ENCODE measurements at places on chromosomes 16 and 17.
A peak's percentile ranks its signal among the peaks of the same experiment; 100 is the strongest.

DNA sequence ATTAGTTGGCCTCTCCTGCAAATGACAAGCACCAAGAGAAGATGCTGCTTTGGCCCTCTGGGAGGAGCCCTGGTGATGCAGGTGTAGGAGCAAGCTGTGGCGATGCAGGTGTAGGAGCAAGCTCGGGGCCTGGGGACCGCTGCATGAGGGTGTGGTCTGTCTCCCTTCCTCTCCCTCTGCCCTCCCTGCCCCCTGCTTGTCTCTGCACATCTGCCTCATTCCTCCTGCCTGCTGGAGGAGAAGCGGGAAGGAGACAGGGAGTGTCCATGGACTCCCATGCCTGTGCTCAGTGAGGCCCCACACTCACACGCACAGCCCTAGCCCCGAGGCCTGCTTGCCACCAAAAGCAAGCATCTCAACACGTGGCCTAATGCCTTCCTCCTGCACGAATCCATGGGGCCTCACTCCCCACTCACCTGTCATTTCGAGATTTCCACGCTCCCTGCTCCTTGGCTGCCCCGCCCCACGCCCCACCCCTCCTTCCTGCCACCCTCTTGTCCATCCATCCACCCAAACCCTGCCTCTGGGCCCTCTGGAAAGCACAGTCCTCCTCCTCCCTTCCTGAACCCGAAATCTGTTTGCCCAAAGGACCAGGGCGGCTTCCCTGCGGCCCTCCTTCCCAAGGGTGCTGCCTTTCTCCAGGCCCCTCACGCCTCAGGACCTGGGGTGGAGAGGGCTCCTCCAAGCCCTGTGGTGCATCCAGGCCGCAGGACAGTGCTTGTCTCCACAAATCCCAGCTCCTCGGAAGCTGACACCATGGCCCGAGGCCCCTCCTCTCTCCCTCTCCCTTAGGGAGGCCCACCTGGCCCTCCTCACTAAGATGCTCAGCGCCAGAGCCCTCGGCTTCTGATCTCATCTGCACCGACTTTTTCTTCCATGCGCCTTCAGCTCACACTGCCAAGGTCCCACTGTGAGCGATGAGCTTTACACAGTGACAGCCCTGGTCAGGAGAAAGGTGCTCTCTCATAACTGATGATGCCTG lies 11.8 kb upstream of the ALDH3A1 start:
- no peak for DNase-seq

GRCh38 chr16:89828870-89829629 lies 775 bp downstream of the SPIRE2 start:
- no peak for DNase-seq

DNA sequence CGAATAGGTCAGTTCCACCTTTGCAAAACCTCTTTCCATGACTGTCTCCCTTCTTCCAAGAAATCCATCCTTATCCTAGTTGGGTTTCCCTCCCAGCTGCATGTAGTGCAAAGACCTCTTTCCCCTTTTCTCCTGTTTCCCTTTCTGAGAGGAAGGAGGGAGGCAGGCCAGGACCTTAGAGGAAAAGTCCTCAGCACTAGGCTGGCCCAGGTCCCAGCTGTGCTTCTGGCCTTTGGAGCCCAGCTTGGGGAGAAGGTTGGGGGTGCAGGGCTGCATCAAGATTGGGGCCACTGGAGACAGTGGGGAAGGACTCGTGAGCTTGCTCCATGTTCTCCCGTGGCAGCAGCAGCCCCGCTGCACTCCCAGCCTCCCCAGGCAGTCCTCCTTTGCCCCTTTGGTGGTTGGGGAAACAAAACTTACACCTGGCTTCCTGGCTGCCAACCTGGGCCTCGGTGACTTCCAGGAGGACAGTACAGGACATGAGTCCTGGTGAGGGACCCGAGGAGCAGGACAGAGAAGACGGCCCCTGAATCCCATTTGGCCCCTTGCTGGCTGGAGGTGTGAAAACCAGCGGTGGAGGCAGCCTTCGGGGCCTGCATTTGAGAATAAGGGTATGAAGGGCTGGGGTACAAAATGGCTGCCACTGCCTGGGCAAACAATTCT lies 481 bp downstream of the HEXIM2 start:
- DNase-seq: no peak

DNA sequence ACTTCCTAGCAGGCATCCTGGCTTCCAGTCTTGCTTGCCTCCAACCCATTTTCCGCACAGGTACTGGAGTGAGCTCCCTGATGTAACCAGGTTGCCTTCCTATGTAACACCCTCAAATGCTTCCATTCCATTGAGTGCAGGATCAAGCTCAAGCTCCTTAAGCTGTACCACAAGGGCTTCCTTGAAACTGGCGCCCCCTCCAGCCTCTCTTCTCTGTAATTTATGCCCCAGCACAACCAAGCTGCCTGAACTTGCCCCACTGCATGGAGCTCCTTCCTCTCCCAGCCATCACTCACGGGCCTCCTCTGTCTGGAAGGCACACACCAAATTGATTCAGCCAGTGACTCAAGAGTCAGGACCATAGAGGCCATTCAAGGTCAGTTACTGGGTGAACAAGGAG lies 234.8 kb upstream of the RPL38 start:
- DNase-seq: no peak

- DNase-seq: peak; percentile 65
These were observed 40.5 kb downstream of the MYH3 start for GRCh38 chr17:10616502-10617119.

GRCh38 chr16:14658063-14658462 lies 25.3 kb downstream of the BFAR start:
- DNase-seq: no peak

DNA sequence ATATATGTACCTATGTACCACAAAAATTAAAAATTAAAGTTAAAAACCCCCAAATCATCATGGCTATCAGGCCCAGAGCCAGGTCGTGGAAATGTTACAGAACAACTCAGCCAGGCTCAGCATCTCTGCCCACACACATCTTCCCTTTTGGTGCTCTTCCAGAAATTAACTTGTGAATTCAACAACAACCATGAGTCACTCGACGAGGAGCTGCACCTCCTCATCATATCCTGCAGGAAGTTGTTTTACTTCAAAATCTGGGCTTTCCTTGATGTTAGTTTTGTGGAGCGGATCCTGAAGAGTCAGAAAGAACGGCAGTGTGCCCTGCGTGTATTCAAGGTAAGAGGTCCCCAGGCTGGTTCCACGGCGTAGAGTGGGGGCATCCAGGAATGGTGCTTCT lies 10.6 kb downstream of the FBXO39 start:
- DNase-seq: no peak

DNA sequence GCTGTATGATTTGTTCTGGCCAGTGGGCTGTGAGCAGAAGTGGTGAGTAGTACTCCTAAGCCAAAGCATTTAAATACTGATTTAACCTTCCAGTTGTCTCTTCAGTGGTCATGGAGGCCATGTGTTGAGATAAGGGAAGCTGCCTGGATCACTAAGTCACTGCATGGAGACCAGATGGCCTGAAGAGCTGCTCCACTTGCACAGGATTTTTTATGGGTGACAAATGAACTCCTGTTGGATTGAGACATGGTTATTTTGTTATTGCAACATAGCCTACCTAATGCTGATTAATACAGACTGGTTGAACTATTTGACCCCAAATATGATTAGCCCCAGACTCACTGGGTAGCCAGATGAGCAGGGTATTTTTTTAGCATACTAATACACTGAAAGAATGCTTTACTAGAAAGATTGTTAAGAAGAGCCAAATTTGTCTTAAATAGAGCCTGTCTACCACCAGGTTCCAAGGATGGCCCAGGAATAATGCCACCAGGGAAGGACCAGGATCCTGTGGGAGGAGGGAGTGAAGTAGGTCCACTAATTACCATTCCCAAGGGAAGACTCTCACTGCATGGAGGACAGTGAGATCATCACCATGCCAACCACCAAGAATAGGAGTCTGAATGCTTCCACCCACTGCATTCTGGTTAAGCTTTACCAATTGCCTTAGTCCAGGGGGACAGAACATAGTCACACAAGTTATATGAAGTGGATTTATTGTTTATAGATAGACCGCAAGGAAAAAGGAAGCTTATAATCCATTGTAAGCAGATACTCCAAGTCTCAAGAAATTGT lies 187.4 kb upstream of the IRX6 start:
- DNase-seq: no peak

- no peak for DNase-seq
These were observed 24.1 kb upstream of the HOXB13 start for GRCh38 chr17:48752399-48753288.

- no peak for DNase-seq
These were observed 3.2 kb downstream of the ZC3H7A start for GRCh38 chr16:11793840-11794239.

GRCh38 chr17:68375566-68375965 lies 81.7 kb downstream of the WIPI1 start:
- no peak for DNase-seq

DNA sequence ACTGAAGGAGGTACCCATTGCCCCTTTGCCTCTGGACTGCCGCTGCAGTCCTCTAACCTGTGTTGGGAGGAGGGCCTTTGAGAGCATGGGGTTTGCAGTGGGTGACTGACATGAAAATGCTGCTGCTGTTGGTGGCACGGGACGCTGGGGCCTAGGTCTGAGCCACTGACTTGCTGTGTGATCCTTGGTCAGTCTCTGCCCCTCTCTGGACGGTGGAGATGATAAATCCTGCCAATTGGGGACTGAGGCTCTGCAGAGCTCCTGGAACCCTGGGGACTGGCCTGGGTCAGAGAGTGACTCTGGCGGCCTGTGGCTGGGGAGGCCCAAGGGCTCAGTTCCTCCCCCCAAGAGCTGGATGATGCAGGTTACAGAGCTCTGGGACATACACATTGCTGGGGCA lies 6.1 kb upstream of the PYDC1 start:
- DNase-seq: no peak

DNA sequence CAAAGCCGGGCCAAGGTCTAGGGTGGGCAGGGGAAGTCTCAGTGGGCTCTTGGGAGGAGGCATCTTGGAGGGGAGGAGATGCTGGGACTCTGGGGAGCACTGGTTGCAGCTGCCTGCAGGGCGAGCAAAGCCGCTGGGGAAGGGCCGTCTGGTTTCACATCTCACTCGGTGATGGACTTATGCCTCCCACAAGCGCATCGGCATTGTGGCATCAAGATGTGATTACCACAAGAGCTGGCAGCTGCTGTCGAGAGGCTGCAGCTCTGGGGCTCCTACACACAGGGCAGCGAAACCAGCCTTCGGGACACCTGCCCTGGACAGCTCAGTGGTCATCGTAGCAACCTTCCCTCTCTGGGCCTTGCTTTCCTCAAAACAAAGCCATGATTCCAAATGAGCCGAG lies 3.1 kb upstream of the KCNJ12 start:
- no peak for DNase-seq

DNA sequence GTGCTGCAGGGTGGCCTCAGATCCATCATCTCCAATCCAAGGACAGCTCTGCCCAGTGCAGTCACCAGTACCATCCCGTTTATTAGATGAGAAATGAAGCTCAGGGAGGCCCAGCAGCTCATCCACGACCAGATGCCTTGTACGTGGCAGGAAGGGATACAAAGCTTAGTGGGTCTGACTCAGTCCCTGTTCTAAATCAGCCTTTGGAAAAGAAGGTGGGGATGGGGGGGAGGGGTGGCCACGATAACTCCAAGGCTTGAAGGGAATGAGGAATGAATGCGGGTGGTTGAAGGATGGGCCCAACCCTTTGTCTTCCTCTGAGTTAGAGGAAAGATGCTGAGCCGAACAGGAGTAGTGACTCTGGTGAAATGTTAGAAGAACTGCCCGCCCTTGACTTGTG lies 25.8 kb downstream of the LLGL2 start:
- DNase-seq: no peak

GRCh38 chr17:77374170-77374936 lies 233.6 kb downstream of the SEC14L1 start:
- DNase-seq: peak; percentile 56

GRCh38 chr16:2519711-2520080 lies 475 bp upstream of the AMDHD2 start:
- no peak for DNase-seq

GRCh38 chr16:79587296-79587695 lies 13.2 kb downstream of the MAF start:
- DNase-seq: no peak

GRCh38 chr16:82301146-82301755 lies 131.2 kb upstream of the MPHOSPH6 start:
- DNase-seq: no peak

- no peak for DNase-seq
These were observed 2.9 kb upstream of the RANGRF start for GRCh38 chr17:8285270-8286181.

DNA sequence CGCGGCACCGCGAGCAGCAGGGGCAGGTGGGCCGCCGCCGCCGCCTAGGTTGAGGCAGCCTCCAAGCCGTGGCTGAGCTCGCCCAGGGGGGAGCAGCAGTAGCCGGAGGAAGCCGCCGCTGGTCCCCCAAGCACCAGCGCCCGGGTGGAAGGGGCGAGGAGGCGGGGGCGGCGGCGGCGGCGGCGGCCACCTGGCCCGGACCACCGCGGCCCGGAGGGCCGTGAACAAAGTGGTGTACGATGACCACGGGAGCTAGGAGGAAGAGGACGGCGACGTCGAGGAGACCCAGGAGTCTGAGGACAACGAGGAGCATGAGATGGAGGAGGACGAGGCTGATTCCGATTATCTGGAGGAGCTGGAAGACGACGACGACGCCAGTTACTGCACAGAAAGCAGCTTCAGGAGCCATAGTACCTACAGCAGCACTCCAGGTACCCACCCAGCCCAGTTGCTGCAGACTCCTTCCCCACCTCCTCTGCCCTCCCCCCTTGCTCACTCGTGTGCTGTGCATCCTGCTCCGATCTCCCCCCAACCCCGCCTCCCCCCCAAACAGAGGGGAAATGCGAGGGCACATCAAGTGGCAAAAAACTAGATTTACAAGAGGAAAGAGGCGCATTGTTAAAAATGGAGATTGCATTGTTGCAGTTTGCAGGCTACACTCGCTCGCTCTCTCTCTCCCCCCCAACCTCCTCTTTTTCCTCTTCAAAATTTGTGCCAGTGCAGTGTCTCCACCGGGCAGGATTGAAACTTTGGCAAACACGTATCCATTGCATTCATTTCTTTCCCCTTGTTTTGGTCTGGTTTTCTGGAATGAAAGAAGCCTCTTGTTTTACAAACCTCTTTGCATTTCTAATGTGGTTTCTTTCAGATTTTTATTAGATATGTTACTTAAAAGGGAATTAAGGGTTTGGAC lies 41.8 kb upstream of the AMZ2 start:
- no peak for DNase-seq

- no peak for DNase-seq
These were observed 412.0 kb downstream of the SHISA9 start for GRCh38 chr16:13313351-13313750.

GRCh38 chr16:57203451-57203850 lies 17.3 kb downstream of the RSPRY1 start:
- DNase-seq: no peak

GRCh38 chr17:44555099-44555498 lies 2.2 kb upstream of the FZD2 start:
- no peak for DNase-seq

- DNase-seq: no peak
These were observed 3.3 kb upstream of the SBK1 start for GRCh38 chr16:28289048-28289447.

- DNase-seq: no peak
These were observed 86.4 kb downstream of the NOG start for GRCh38 chr17:56679777-56680422.

- no peak for DNase-seq
These were observed 56.9 kb downstream of the MARCHF10 start for GRCh38 chr17:62751060-62751691.

All from stimulated activated CD8-positive, alpha-beta memory T cell treated with anti-CD3 and anti-CD28 coated beads, Interleukin-4, amount 100 ng/mL, for 24 hours (primary cell).